ENCODE measurements at places on chromosomes 16 and 17.
A peak's percentile ranks its signal among the peaks of the same experiment; 100 is the strongest.

DNA sequence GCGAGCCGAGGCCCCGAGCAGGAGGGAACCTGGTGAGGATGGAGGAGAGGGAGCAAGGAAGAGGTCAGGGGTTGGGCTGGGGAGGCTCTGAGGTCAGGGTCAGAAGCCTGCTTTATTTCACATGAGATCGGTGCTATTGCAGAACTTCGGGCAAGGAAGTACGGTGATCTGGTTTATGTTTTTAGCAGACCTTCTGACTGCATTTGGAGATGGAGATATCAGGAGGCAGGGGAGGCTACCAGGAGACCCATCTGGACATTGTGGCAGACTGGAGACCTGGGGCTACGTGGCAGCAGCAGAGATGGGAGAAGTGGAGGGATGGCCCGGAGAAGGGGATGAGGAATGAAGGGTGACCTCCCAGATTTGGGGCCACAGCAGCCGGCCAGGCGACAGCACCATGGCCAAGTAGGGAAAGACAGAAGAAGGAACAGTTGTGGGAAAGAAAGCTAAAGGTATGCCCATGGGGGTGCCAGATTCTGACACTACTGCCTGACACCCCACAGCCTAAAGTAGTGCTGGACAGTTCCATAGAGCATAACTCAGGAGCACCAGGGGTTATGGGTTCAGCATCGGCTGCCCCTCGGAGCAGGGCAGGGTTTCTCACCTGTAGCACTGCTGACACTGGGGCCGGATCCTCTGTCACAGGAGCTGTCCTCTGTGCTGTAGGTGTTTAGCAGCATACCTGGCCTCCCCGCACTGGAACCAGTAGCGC lies 7.4 kb downstream of the CACNG4 start:
- DNase-seq: no peak

DNA sequence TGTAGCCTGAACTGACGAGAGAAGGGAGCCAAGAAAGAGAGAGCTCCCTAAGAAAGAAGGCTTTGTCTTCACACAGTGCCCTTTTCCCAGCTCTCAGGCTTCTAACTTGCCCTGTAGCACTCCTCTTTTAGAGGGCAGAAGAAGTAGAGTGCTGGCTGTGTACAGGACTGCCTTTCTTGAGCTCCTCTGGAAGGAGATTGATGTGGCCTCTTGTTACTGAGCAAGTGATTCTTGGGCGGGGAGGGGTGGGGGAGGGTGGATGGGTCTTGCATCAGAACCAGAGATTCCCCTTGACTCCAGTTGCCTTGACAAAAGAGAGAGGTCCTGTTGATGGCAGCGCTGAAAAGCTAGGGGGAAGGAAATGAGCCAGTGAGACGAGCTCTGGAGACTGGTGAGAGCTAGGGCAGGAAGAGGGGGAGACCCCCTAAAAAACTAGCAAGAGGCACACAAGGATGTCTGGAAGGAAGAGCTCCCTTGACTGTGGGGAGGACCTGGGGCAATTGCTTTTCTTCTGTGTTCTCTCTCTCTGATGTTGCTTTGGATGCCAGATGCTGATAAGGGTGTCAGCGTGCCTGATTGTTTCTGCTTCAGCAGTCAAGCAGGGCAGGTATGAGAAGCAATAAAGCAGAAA lies 18.4 kb downstream of the GPR179 start:
- no peak for DNase-seq

GRCh38 chr16:85735225-85735635 lies 15.7 kb downstream of the C16orf74 start:
- no peak for DNase-seq

DNA sequence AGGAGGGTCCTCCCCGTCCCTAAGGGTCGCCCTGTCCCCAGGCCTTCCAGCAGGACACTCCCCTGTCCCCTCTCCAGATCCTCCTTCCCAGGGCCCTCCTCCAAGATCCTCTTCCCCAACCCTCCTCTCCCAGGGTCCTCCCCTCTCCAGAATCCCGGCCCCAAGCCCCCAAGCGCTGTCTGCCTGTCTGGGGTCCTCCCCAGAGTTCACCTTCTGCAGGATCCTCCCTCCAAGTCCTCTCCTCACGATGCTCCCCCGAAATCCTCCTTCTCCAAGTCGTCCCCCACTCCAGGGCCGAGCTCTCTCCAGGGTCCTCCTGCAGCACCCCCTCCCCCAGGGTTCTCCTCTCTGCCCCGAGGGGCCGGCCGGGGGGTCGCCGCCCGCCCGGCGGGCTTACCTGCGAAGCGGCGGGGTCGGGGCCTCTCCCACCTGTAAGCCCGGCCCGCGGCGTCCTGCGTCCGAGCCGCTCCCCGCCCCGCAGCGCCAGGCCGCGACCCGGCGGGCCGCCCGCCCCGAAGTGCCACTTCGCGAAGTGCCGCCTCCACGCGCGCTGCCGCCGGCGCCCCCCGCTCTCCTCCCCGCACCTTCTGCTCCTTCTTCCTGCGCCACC lies 678 bp upstream of the BAIAP2 start:
- no peak for DNase-seq

GRCh38 chr17:43410557-43411368 lies 12.0 kb downstream of the ARL4D start:
- no peak for DNase-seq

GRCh38 chr17:7480089-7480384 lies 606 bp upstream of the ZBTB4 start:
- DNase-seq: no peak

DNA sequence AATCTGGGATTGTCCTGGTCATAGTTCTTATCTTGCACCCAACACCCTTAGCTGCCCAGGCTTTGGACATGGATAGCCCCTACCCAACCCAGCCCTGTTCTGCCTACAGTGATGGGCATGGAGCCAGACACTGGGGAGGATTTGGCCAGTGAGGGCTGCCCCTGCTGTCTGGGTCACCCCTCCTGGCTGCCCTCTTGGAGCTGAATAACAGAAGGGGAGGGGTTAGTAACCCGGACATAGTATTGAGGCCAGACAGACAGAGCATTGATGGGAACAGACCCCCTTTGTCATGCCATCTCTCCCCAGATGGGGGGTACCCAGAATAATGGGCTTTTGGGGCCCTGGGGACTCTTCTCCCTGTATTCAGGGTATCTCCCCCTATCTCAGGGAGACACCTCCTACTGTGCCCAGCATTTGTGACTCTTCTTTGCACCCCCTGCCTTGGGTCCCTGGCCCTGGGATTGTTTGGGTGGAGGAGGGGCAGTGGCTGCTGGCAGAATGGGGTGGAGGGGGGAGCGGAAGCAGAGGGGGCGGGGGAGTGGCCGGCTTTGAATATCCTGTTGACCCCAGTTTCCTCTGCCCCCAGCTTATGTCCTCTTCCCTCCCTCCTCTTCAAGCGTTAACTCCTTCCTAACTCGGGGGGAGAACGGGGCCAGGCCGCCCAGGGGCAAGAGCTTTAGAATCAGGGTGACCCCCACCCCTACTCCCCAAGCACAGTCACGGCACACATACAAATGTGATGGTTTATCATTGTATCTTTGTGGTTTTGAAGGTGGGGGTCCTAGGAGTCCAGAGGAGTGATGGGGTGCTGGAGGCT lies 17.0 kb downstream of the GJD3 start:
- DNase-seq: no peak

GRCh38 chr17:55423535-55423934 lies 1.9 kb upstream of the MMD start:
- no peak for DNase-seq

DNA sequence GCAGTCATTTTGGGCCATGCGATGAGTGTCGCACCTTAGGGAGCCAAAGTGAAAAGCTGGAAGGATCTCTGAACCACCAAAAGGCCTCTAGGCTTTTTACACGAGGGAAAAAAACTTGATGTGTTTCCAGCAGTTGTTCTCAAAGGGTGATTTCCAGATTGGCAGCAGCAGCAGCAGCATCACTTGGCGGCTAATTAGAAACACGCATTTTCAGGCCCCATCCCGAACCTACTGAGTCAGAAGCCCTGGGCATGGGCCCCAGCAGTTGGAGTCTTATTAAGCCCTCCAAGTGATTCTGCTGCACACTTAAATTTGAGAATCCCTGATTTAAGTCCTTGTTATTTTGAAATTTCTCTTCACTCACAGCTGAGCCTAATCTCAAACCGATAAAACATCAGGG lies 25.3 kb upstream of the PYY start:
- no peak for DNase-seq

DNA sequence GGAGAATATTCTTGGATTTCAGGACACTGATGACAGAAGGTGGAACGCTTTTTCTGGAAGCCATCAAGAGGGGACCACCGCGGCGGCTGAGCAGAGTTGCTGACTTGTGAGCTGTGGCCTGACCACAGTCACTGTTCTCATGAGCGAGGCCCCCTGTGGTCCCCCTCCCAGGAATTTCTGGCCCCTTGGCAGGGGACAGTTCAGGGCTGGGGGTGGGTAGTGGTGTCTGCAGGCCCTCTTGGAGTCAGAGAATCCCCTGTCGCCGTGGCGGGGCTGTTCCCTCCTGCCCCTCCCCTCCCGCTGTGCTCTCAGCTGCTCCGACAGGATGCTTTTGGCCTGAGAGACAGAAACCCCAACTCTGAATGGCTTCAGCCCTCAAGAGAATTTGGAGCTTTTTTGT lies 292.0 kb downstream of the SEC14L1 start:
- DNase-seq: no peak

DNA sequence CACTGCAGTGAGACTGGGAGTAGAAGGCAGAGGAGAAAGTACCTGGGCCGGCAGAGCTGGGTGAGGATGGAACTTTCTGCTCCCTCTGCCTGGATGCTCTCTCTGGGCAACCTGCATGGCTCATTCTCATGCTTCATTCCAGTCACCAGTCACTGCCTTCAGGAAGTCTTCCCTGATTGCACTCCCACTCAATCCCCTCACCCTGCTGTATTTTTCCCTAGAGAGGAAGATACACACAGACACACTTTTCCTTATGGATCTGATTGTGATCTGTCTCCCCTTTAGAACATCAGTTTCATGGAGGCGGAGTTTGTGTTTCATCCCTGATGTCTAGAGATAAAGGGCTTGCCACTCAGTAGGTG lies 44.9 kb downstream of the MEAK7 start:
- DNase-seq: no peak

GRCh38 chr17:33679595-33679994 lies 386.5 kb upstream of the ASIC2 start:
- no peak for DNase-seq

- DNase-seq: peak; percentile 46
Measured at GRCh38 chr16:30068750-30069610, 3.4 kb downstream of the ALDOA start.

DNA sequence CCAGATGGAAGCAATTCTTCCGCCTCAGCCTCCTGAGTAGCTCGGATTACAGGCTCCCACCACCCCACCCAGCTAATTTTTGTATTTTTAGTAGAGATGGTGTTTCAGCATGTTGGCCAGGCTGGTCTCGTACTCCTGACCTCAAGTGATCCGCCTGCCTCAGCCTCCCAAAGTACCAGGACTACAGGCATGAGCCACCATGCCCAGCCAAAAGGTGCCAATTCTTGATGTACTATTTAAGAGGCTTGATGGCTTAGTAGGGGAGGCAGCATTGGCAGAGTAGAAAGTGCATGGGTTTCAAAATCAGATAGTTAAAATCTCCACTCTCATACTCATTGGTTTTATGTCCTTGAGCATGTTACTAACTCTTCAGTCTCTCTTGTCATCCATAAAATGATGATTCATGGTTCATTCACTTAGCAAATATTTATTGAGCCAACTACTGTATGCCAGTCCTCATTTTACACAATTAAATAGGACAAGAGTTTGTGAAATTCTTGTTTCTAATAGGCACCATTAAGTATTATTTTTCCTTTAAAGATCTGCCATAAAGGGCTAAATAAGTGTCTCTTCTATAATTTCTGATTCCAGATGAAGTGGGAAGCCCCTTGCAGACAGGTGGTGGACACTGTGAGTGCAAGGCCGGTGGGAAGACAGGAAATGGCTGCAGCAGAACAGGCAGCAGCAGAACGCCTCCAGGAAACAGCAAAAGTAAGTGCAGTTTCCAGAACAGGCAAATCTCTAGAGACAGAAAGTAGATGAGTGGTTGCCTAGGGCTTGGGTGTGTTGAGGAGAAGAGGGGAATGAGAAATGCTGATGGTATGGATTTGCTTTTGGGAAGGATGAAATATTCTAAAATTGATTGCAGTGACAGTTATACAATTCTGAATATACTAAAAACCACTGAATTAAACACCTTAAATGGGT lies 8.2 kb upstream of the RPL27 start:
- no peak for DNase-seq
